ENCODE measurements at places on chromosomes 5 and 9. TPM values are rescaled to one million over a fixed set of nuclear protein-coding genes. Genes with fewer than 3 reads are reported as not detected.

The NUTM2F gene
- not detected for total RNA-seq

The SPATA31D3 gene
- not detected for total RNA-seq

The PCSK1 gene
- total RNA-seq, result 2.8 TPM

The COL23A1 gene
- total RNA-seq, result not detected

The GOLM1 gene
- total RNA-seq, result 61.2 TPM

The POU5F2 gene
- 0.15 TPM for total RNA-seq

The ADAMTS12 gene
- total RNA-seq, result 0.10 TPM

The C9orf50 gene
- 0.47 TPM for total RNA-seq

The CXXC5 gene
- 6.0 TPM for total RNA-seq

The NMUR2 gene
- total RNA-seq, result not detected

The GARIN3 gene
- not detected for total RNA-seq

The ESM1 gene
- 463 TPM for total RNA-seq

The PCDHB14 gene
- total RNA-seq, result 0.20 TPM

The SLC6A3 gene
- total RNA-seq, result not detected

The FBLL1 gene
- total RNA-seq, result not detected

The HSPB3 gene
- total RNA-seq, result not detected

The IPO11 gene
- 63.8 TPM for total RNA-seq

The LHX2 gene
- total RNA-seq, result not detected

The ZBED3 gene
- 4.7 TPM for total RNA-seq

The ANKRD18A gene
- not detected for total RNA-seq

The WDR31 gene
- 0.80 TPM for total RNA-seq

The DDX4 gene
- not detected for total RNA-seq

The KCTD16 gene
- 0.05 TPM for total RNA-seq

All from mammary microvascular endothelial cell (primary cell).